HS-27A (cell line): ENCODE measurements at places on chromosomes 3 and 15.

- no peak for DNase-seq
These were observed 533.1 kb upstream of the CBLB start for GRCh38 chr3:106401666-106402490.

GRCh38 chr3:139548801-139549200, 9.3 kb upstream of the RBP1 start:
- DNase-seq: no peak

- no peak for DNase-seq
These were observed 643.1 kb downstream of the MECOM start for GRCh38 chr3:169020371-169020770.

GRCh38 chr3:66949898-66950297, 48.2 kb upstream of the KBTBD8 start:
- DNase-seq: no peak

GRCh38 chr3:50392101-50392715, 32.9 kb upstream of the TMEM115 start:
- DNase-seq: no peak

- no peak for DNase-seq
These were observed 216.2 kb upstream of the CHRNA7 start for GRCh38 chr15:31814082-31814481.

GRCh38 chr15:42674472-42674871, 62.5 kb downstream of the CDAN1 start:
- no peak for DNase-seq

DNA sequence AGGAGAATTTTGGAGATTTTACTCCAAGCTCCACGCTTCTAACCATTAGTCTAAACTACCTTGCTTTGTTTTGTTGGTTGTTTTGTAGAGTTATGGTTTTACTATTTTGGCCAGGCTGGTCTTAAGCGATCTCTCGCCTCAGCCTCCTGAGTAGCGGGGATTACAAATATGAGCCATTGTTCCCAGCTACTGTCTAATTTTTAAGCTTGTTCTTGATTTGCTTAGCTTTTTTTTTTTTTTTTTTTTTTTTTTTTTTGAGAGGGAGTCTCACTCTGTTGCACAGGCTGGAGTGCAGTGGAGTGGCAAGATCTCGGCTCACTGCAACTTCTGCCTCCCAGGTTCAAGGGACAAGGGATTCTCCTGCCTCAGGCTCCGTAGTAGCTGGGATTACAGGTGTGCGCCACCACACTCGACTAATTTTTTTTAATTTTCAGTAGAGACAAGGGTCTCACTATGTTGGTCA, 28.5 kb downstream of the EFCAB12 start:
- DNase-seq: no peak

DNA sequence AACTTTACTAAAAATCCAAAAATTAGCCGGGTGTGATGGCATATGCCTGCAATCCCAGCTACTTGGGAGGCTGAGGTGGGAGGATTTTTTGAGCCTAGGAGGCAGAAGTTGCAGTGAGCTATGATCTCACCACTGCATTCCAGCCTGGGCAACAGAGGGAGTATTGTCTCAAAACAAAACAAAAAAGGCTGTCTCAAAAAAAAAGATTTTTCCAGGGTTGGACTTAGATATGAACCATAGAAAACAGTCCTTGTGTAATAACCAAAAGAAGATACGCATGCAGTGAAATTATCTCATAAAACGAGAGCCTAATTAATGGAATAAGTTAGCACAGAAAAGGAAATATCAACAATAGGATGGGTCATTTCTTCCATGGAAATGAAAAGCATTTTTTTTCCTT, 320.4 kb upstream of the RASGRP1 start:
- no peak for DNase-seq

- no peak for DNase-seq
These were observed 237.6 kb upstream of the BHLHE40 start for GRCh38 chr3:4741404-4742307.

DNA sequence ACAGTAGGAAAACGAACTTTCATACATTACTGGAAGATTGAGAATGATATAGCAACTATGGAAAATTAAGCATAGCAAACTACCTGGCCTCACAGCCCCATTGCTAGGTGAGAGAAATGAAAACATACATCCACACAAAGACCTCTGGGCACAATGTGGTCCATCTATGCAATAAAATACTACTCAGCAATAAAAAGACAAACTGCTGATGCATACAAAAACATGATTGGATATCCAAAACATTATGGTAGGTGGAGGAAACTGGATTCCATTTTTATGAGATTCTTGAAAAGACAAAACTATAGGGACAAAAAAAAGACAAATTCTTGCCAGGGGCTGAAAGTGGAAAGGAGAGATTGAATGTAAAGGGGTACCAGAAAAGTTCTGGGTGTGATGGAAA, 308.8 kb downstream of the OCA2 start:
- no peak for DNase-seq

DNA sequence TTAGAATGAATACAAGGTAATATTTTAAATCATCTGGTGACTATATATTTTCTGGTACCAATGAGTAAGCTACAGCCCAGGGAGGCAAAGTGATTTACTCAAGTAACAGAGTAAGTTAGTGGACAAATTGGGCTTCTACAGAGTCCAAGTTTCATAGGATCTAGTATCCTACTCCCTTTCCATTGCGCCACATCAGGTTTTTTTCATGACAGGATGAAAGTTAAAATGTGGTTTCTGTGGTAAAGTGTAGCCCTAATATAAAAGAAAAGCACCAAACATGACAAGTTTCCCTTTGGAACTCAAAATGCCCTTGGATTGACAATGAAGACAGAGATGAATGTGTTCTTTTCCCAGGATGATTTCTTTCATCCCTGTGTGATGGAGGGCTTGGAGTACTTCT, 350.8 kb upstream of the ZNF385D start:
- DNase-seq: no peak

DNA sequence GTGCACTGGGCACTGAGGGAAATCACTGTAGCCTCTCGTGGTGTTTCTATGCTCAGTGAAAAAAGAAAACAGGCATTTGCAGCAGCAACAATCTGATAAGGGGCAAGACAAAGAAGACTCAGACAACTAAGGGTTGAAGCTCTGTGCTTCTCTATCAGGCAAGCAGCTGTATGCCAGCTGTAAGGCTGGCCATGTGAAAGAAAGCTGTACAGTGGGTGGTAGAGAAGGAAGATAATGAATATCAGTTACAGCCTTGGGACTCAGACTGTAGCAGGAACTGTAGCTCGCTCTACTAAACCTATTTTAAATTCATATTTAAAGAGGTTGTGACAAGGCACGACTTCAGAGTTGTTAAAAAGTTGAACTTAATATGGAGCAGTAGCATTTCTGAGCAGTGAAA, 76.3 kb downstream of the VGLL3 start:
- no peak for DNase-seq

DNA sequence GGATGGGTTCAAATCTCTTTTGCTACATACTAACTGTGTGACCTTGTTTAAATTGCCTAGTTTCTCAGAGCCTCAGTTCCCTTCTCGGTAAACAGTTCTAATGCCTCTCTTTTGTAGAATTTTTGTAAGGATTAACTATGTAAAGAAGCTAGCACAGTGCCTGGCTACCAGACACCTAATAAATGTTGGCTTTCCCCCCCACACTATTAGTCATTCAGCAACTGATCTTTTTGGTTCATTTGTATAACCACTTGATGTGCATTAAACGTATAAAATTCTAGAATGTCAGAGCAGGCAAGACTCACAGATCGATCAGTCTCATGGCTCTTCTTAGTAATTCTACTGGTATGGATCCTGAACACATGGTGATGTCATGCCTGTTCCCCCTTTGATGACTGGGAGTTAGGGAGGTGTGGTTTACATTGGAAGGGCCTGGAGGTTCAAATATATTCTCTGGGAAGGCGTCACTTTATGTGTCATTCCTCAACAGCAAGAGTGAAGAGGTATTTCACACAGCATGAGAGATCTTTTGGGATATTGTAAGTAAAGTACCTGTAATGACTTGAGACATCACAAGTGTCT, 6.5 kb downstream of the TAGLN3 start:
- DNase-seq: no peak

GRCh38 chr3:197186887-197187588, 111.4 kb downstream of the DLG1 start:
- no peak for DNase-seq

DNA sequence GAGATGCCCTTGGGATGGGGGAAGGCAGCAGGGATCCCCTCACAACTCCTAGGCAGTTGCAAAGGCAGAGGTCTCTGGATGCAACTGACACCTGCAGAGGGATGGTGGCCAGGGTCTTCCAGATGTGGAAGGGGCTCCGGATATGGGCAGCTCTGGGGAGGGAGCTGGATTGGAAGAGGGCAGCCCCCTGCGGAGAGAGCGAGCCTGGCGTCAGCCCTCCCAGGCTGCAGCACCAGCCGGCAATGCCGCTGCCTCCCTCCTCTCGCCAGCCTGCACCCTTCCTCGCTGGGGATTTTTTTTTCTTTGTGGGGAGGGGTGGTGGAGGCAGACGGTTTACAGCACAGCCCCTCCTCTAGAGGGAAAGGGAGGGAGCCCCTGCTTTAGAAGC, 1.6 kb downstream of the INSYN1 start:
- DNase-seq: no peak

- no peak for DNase-seq
These were observed 1.1 kb downstream of the GORASP1 start for GRCh38 chr3:39106281-39106811.

GRCh38 chr15:35663956-35664355, 118.0 kb upstream of the DPH6 start:
- no peak for DNase-seq

- DNase-seq: no peak
These were observed 353.3 kb upstream of the ARHGEF26 start for GRCh38 chr3:153767601-153768560.

DNA sequence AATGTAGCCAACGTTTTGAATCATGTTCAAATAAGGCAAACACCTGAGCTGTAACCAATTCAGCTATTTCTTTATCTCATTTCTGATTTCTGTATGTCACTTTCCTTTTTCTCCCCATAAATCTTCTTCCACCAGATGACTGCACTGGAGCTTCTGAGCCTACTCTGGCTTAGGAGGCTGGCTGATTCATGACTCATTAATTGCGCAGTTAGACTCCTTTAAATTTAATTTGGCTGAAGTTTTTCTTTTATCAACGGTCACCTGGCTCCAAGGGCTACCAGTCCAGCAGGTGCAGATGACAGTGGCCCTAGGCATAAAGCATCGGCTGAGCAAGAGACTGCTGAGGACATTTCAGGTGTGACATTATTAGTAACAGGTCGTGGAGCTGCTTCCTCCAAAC, 39.6 kb upstream of the ITGA11 start:
- DNase-seq: no peak

GRCh38 chr15:55873024-55873720, 120.2 kb downstream of the NEDD4 start:
- DNase-seq: no peak

DNA sequence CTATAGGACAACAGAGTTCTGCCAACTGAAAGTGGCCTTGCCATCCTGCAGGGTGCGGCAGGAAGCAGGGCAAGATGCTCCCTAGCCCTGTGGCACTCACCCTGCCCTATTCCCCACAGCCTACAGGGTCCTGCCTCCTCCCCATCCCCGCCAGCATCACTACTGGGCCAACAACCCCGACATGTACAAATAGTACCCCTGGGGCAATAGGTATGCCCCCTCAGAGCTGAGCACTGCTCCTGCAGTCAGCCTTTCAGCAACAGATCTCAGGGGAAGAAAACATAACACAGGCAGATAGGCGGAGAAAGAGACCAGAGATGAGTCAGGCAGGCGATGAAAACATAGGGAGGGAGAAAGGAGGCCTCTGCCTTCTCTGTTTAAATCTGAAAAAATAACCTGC, 74.7 kb downstream of the XXYLT1 start:
- DNase-seq: no peak

DNA sequence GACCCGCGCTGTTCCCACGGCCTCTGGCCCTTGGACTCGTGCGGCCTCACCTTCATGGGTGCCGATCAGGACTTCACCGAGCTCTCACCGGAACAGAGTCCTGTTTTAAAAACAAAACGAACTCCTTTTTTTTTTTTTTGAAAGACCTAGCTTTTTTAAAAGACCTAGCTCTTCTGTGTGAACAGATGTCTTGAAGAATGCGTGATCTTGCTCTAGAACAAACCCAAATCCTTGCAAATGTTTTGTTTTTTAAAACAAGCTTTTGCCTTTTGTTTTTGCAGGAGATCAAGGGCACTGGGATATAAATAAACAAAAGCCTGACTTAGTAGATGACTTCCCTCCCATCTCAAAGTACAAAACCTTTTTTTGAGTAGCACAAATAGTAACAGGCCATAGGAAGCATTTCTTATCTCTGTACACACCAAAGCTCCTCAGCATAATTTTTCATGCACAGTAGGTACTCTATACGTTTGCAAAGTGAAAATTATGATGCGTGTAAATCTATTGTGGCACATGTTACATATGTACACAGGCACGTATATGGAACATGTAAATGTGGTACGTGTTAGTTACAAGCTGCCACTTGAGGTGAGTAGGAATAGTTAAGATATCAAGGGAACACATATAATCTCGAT, 1.1 kb upstream of the MSL2 start:
- DNase-seq: no peak
